Activated naive CD8-positive, alpha-beta T cell treated with anti-CD3 and anti-CD28 coated beads, Interleukin-2, amount 50 U/mL, for 24 hours (primary cell): ENCODE measurements at places on chromosomes 4 and X.

GRCh38 chr4:80196922-80197573 is at the start of gene PRDM8:
Gene PRDM8 (plus strand): TSS chr4:80197503. CDS start chr4:80200081, 2,578 bp downstream.
- DNase-seq: peak; percentile 28

DNA sequence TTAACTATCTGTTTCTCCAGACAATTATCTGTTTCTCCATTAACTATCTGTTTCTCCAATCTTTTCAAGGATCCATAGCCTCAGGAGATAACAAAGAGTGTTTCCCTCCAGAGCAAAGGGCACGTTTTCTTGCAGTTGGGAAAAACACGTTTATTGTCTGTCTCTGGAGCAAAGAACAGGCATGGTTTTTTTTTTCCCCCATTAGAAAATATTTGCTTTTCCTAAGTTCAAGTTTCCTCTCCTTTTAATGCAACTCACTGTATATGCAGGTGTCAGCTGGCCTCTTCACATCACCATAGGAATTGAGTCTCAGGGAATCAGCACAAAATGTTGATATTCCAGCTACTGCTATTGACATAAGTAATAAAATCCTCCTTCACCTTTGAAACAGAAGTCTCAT is 984.4 kb downstream of the RAB28 start:
- DNase-seq: no peak

DNA sequence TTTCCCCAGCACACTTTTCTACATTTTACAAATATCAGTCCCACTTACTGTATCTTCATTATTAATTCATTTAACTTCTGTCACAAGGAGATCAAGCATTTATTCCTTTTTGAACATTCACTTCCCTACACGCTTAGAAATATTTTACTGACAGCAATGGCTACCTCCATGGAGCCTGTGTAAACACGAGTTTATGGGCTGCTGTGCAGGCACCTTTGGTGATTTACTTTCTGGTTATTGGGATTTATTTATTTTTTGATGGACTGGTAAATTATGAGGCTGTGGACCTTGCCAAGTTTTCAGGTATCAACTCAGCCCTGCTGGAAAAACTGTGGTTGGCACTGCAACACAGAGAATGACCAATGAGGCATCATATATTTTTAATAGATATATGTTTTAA is 45.4 kb upstream of the PAQR3 start:
- no peak for DNase-seq

- no peak for DNase-seq
Observed at GRCh38 chrX:67587946-67588624, 44.3 kb downstream of the AR start.

DNA sequence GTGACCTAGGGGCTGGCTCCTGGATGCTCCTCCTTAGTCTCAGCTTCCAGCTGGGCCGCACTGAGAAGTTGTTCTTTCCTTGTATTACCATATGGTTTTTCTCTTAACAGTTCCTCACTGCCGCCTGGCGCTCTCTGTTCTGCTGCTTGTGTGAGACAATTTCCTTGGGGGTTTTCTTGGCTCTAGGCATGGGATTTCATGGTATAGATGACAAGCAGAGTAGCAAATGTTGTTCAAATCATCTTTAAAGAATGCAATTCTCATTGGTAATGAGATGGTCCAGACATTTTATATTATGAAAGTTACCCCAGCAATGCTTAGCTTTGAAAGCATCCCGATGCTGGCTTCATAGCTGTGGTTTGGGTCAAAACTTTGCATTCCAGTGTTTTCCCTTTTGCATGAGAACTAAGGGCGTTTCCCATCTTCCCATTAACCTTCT is 37.6 kb downstream of the SEPTIN11 start:
- DNase-seq: no peak

GRCh38 chr4:75172551-75172950 is 239.6 kb downstream of the PARM1 start:
- no peak for DNase-seq

GRCh38 chrX:68989456-68989855 is 160.6 kb downstream of the EFNB1 start:
- no peak for DNase-seq

GRCh38 chr4:173573286-173573685 is 43.3 kb upstream of the HAND2 start:
- DNase-seq: no peak

DNA sequence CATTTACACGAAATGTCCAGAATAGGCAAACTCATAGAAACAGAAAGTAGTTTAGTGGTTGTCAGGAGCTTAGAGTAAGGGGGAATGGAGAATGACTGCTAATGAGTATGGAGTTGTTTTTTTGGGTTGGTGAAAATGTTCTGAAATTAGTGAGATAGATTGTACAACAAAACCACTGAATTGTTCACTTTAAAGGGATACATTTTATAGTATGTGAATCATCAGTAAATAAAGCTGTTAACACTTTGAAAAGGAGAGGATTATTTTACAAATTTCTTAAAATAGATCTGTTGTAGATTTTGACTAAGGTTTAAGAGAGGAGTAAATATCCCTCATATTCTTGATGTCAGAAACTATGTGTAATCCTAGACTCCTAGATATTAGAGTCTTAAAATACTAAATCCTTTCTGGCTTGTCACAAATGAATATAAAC is 82.7 kb downstream of the RAPGEF2 start:
- no peak for DNase-seq

DNA sequence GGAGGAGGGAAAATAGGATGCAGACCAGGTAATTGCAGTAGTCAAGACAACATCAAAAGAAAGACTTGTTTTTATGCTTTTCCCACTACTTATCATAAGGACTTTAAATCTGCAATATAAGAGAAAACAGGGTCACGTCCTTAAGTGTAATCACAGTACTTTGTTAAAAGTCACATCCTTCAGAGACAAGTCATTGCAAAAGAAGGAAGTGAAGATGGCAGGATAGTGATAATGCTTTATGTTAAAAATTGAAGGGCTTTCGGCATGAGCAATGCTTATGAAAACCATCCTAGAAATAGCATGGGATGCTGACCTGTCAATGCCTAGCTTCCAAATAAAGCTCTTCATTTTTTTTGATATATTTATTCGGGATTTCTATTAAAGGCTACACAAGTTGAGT is 110.2 kb upstream of the TENM3 start:
- no peak for DNase-seq

DNA sequence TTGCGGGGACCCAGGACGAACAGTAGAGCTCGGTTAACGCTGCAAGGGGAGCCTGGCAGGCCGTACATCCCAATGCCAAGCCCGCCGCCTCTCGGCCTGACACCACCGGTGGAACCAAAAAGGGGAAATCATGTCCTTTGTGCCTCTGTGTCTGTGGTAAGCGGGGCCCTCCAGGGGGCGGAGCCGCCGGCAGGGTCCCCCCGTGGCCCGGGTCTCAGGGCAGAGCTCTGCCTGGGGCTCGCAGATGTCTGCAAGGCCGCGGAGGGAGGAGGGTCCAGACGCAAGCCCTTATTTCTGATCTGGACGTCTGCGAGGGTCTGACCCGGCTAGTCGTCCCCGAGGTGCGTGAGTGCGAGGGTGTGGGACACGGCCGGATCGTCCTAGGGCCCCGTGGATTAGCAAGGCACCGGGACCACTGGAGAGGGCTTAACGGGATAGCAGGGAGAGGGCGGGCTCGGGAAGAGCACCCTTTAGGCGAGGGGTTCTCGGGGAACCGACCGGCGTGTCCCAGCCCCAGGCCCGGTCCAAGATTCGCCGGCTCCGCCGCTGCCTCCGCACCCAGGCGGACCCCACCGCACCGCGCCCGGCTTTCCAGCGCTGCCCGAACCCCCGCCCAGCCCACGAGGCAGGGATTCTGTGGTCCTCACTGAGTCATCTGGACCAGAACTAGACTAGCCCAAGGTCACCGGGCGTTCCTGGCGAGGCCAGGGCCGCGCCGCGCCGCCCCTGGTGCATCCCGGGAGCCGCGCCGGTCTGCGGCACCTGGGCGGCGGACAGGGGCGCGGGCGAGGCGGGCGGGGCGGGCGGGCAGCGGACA is 863 bp upstream of the FAM193A start:
- peak; percentile 68 for DNase-seq

GRCh38 chr4:99180382-99181070 is 36.4 kb upstream of the ADH4 start:
- no peak for DNase-seq

DNA sequence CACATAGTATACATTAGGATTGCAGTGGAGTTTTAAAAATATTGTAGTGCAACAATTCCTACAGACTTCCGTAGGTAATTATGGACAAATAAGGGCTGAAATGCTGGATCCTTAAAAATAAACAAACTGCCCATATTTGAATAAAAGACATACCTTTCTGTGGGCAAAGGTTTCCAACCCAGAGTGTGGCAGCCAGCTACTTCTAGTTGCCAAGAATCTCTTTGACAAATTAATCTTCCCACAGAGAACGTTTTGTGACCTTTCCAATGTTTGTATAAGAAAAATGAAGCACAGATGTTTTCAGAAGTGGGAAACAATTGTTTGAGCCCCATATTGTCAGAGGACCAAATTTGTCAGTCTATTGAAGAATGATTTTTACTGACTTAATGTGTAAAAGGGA is 21.1 kb downstream of the GRPR start:
- no peak for DNase-seq

- DNase-seq: peak; percentile 25
Observed at GRCh38 chrX:19683817-19684216, 168.5 kb upstream of the MAP3K15 start.

DNA sequence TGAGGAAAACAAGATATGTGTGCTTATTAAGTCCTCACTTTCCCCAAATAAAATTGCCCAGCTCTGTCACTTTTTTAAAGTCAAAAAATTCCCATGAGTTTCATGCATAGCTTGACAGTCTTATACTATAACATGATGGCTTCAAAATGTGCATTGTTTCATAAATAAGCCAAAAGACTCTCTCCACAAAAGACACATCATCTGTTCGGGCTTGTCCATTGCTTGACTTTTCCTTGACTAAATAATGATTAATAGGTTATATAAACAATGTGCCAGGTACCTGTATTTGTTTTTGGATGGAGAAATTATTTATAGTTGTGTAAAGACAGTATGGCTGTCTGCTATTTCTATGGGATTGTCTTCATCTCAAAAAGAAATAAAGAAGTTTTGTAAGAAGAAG is 329.2 kb upstream of the KLF3 start:
- no peak for DNase-seq

GRCh38 chr4:185811509-185812364 is at the start of gene SORBS2:
Gene SORBS2 (minus strand): TSS chr4:185812194. CDS start chr4:185690571, 121,623 bp downstream.
- no peak for DNase-seq

DNA sequence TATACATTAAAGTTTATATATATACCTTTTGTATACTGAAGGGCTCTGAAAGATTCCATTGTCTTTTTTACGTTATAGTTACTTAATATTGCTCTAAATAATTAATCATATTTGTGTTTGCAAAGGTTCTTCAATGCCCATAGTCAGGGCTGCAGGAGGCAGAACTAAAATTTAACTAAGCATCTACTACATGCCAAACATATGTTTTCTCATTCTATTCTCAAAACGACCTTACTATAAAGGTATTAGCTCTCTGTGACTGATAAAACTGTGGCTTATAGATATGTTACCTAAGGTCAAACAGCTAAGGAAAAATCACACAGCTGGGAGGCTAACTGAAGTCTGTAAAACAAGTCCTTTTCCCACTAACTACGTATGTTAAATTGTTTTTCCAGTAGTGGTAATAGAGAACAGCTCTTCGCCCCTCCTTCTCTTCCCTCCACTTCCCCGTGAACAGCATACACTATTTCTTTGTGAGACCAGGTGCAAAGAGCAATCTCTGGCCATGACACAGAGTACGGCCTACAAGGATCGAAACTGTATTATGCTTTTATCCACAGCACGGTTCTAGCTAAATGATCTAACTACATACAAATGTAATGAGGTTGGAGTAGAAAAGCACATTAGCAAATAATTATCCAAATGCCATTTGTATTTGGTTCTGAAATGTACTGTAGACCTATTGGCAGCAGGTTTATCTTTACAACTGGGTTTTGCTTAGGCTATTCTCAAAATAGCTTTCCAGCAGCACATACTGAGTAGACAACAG is 1.7 kb downstream of the CNOT6L start:
- no peak for DNase-seq
